CD4-positive, alpha-beta T cell (primary cell): ENCODE measurements at places on chromosomes 2 and 18. TPM values are rescaled to one million over a fixed set of nuclear protein-coding genes. Genes with fewer than 3 reads are reported as not detected.

RAD51AP2 gene
- not detected for total RNA-seq

GRHL1 gene
- 0.38 TPM for total RNA-seq

MRPS9 gene
- total RNA-seq, result 7.3 TPM

- no peaks in the 10 kb centered on the region for H3K4me1 ChIP-seq
- DNase-seq, result no peak
- H3K27ac ChIP-seq, result no peak overlapping the region
- no peak overlapping the region for H3K4me3 ChIP-seq
- H3K36me3 ChIP-seq, result no peaks in the 10 kb centered on the region
Observed at GRCh38 chr2:26877276-26877675, 29.3 kb downstream of the DPYSL5 start.

- H3K4me3 ChIP-seq, result no peak overlapping the region
- peaks cover 10% of the 10 kb centered on the region for H3K4me1 ChIP-seq
- DNase-seq, result peak; percentile 26
Observed at GRCh38 chr2:37829202-37829601, 95.9 kb upstream of the RMDN2 start.

DNA sequence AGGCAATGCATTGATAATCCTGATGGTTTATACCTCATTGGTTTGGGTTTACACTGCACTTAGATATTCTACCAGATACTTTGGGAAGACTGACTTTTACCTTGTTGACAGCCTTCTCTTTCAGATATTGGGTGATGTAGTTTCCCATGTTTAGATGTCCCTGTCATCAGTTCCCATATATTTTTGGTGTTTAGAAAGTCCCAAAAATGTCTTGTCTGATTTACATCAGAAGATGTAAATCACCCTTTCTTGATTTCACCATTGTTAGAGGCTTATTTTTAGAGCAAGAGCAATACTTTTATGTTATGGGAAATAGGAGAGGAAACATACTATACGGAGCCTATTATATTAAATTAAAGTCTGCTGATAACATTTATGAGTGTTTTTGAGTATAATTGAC, 14.4 kb upstream of the CCDC102B start:
- H3K4me1 ChIP-seq, result no peaks in the 10 kb centered on the region
- DNase-seq, result no peak
- H3K27me3 ChIP-seq, result no peaks in the 10 kb centered on the region
- H3K36me3 ChIP-seq, result no peaks in the 10 kb centered on the region
- no peak overlapping the region for H3K4me3 ChIP-seq

DNA sequence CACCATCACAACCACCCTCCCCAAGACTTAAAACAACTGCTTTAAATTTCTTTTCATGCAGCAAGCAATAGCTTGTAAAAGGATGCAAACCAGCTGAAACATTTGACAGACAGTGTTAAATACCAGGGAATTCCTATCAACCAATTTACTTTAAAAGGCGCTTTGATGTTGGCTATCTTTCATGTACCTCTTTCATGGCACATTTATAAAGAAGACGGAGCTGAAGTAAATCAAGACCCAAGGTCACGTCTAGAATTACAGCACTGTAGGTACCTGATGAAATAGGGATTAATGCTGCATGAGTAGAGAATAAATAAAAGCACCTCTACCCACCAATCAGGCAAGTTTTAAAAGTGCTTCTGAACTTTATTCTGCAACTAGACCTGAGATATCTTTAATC, 78.9 kb downstream of the SRBD1 start:
- no peak overlapping the region for H3K27ac ChIP-seq
- H3K4me1 ChIP-seq, result no peaks in the 10 kb centered on the region
- no peak overlapping the region for H3K4me3 ChIP-seq

GRCh38 chr2:46309052-46309953, 12.1 kb downstream of the EPAS1 start:
- H3K27me3 ChIP-seq, result peaks cover 23% of the 10 kb centered on the region
- H3K4me1 ChIP-seq, result peaks cover 15% of the 10 kb centered on the region
- DNase-seq, result no peak
- H3K27ac ChIP-seq, result no peak overlapping the region
- H3K4me3 ChIP-seq, result no peak overlapping the region
